Esophagus squamous epithelium (tissue), 5 donors: ENCODE measurements at places on chromosomes 3 and 15.

GRCh38 chr3:181782306-181782954 lies 70.7 kb downstream of the SOX2 start:
- no peak for DNase-seq

- no peak for DNase-seq
Observed at GRCh38 chr3:11305509-11305908, 33.3 kb downstream of the ATG7 start.

GRCh38 chr3:111035316-111035715 lies 36.3 kb upstream of the NECTIN3 start:
- DNase-seq: no peak

- no peak for DNase-seq
Observed at GRCh38 chr3:101796077-101796680, 17.2 kb downstream of the NXPE3 start.

GRCh38 chr3:177692304-177692975 lies 495.2 kb upstream of the TBL1XR1 start:
- no peak for DNase-seq

- no peak for DNase-seq
Observed at GRCh38 chr15:101604124-101604874, 47.9 kb downstream of the TM2D3 start.

- no peak for DNase-seq
Observed at GRCh38 chr3:23712656-23713559, 92.8 kb upstream of the UBE2E1 start.

- DNase-seq: no peak
Observed at GRCh38 chr15:60635507-60636352, 156.8 kb upstream of the ICE2 start.

GRCh38 chr3:178560759-178561158 lies 24.5 kb downstream of the KCNMB2 start:
- no peak for DNase-seq

- DNase-seq: no peak
Observed at GRCh38 chr3:75015280-75015679, 400.8 kb upstream of the CNTN3 start.

DNA sequence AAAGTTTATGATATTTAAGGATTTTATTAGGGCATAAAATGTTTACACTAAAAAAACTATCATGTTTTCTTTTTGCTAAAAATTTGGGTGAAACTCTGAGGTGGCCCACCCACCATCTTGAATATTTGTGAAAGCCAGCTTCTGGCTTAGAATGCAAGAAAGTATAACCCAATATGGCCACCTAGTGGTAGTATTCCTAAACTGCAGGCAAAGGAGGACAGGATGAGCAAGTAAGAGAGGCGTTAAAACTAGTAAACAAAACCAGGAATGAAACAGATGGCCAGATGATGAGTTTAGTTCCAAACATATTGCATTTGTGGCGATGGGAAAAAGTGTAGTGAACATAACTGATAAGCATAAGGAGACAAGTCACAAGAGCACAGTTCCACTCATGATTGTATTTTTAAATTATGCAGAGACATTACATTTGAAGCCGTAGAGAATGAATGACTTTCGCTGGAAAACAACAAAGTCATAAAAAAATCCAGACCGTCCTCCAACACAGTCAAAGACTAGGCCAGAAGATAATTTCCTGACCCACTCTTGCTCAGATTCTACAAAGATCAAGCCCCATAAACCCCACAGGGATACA lies 103.3 kb upstream of the PRTG start:
- no peak for DNase-seq

DNA sequence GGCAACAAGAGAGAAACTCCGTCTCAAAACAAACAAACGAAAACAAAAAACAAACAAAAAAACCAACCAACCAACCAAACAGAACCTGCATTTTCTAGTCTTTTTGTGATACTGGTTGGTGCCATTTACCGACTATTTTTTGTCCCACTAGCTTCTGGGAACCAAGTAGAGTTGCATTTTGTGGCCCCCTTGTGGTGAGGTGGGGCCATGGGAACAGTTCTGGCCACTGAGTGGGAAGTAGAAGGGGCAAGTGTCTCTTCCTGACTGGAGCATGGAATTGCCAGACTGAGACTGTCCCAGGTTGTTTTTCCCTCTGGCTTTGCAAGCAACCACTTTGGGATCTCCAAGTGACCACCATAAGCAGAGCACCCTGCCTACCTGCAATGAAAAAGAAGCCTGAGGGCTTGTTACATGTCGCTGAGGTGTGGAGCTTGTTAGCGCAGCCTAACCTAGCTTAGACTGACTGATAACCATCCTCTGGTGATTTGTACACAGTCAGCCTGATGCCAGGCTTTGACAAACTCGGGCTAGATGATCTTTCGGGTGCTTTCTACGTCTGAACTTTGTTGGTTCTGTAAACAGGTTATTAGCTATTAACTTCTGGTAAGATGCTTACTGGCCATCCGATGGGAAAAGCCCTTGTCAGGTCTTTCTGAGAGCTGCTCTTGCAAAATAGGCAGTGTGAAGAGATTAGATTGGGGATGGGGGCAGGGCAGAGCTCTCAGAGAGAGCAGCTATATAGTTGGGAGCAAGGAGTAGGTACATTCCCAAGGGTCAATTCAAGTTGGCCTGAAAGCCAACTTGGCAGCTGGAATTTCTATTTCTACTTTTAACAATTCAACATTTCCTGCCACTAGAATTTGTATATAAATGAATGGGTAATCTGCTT lies 172.2 kb downstream of the SSR3 start:
- no peak for DNase-seq

- no peak for DNase-seq
Observed at GRCh38 chr3:177929310-177929709, 606.9 kb upstream of the KCNMB2 start.

DNA sequence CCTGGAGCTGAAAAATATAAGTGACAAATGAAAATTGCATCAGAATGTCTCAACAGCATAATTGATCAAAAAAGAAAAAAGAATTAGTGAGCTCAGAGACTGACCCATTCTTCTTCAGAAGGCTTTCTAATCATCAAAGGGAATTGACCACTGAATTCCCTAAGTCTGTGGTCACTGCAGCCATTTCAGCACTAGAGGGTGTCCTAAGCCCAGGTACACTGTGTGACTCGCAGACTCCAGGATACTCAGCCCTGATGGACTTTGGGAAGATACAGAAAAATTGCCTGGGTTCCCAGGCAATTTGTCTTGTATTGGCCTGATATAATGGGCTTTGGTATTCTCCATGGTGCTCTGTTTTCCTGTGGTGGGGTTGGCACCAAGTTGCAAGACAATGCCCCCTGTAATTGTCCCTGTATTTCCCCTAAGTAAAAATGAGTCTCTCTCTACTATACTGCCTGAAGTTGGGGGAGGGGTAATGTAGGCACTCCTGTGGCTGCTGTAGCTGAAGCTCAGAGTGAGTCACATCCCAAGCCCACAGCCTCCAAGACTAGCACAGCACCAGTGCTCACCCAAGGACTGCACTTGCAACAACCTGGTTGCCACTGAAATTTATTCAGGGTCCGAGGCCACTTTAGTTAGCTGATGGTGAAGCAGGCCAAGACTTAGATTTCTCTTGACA lies 256.0 kb upstream of the STAC start:
- no peak for DNase-seq

GRCh38 chr3:57080171-57080570 lies 19.7 kb downstream of the SPATA12 start:
- no peak for DNase-seq

GRCh38 chr15:28082891-28083684 lies 16.0 kb downstream of the OCA2 start:
- DNase-seq: no peak

DNA sequence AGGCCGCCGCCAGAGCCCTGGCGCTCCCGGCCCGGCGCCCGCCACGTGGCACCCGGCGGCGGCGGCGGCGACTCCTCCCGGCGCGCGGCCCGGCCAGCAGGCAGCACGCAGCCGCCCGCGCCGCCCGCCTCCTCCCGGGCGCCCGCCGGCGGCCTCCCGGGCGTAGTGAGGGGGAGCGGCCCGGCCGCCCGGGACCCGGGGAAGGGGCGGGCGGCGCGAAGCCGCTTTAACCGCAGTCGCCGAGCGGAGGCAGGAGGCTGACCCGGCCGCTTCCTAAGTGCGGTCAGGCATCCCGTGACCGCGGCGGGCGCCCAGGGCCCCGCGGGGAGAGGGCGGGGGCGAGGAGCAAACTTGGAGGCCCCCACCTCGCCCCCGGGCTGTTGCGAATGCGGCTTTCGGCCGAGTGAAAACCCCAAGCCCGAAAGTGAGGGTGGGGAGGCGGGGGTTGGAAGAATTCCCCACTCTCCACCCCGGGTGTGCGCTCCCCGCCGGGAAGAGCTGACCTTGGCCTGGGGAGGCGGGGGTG lies 1.7 kb upstream of the HES1 start:
- DNase-seq: no peak

GRCh38 chr3:167120828-167121227 lies 259.3 kb downstream of the ZBBX start:
- DNase-seq: no peak

DNA sequence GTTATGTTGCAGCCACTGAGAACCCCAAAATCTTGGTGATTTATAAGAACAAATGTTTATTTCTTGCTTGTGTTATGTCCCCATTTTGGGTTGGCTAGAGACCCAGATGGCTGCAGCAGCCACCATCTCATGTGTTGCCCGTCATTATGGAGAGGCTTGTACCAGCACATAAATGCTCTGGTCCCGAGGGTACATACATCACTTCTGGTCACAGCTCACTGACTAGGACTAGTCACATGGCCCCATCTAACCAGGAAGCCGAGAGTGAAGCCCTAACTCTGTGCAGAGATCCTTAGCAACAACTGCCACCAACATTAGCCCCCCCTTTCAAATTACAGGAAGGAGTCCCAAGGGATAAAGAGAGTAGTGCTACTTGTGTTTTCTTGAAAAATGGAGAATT lies 25.5 kb upstream of the HACD2 start:
- DNase-seq: no peak

DNA sequence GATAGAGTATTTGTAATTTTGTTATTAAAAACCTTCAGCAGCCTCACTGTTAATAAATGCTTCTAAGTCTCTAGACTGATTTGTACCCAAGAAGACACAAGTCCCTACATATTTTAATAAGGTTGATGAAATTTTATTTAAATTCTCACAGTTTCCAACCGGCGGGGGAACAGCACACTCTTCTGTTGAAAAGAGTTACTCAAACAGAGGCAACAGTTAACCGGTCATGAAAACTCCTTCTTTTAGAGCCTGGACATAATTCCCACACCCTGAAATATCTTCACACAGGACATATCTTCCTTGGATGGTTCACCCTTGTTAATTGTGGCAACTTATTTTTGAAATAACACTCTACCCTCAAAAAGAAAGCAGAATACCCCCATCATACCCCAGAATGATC lies 278.8 kb downstream of the FOXP1 start:
- DNase-seq: no peak

DNA sequence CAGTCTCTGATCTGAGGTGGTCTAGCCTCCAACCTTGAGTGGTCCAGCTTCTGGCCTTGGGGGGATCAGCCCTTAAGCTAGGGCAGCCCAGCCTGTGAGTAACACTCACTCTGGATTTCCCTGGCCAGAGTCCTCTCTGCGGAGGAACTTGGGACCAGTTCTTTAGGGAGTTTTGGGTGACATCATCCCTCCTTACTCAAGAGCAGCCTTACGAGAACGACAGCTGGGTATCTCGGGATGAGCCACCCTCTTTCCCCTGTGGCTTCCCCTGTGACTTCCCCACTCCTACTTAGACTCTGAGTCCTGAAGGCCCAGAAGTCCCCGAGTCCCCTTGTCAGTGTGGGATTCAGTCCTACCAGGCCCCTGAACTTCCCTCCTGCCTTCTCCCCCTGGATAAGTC lies 10.2 kb upstream of the PLXND1 start:
- DNase-seq: no peak

- DNase-seq: no peak
Observed at GRCh38 chr3:67292356-67293121, 294.4 kb downstream of the KBTBD8 start.

DNA sequence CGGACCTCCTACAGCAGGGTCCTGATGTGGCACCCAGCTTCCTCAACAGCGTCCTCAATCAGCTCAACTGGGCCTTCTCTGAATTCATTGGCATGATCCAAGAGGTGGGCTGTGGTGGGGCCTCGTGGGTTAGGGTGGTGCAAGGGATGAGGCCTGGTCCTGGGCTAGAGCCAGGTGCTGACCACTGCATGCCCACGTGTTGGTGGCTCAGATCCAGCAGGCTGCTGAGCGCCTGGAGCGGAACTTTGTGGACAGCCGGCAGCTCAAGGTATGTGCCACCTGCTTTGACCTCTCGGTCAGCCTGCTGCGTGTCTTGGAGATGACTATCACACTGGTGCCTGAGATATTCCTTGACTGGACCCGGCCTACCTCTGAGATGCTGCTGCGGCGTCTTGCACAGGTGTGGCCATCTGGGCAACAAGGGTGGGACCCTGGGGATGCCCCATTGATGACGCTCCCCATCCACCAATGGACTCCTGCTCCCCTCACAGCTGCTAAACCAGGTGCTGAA lies 3.8 kb downstream of the AMIGO3 start:
- no peak for DNase-seq

GRCh38 chr15:68552773-68553172 lies 26.0 kb upstream of the CORO2B start:
- no peak for DNase-seq

GRCh38 chr3:97793420-97794019 lies 28.3 kb upstream of the CRYBG3 start:
- no peak for DNase-seq

DNA sequence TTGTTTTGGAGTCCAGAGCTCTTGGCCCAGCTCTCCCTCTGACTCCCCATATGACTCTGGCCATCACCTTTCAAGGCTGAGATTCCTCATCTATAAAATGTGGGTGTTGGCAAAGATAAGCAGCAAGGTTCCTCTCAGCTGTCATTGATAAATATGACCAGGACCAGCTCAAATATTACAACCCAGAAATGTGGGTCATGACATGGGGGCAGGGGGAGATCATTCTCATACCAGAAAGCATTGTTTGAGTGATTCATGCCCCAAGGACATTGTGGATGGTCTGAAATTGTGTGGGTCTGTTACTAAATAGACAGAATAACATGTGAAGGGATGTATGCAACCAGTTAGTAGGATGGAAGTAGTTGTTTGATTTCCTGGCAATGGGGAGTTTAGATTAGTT lies 13.9 kb downstream of the UPK1B start:
- no peak for DNase-seq

DNA sequence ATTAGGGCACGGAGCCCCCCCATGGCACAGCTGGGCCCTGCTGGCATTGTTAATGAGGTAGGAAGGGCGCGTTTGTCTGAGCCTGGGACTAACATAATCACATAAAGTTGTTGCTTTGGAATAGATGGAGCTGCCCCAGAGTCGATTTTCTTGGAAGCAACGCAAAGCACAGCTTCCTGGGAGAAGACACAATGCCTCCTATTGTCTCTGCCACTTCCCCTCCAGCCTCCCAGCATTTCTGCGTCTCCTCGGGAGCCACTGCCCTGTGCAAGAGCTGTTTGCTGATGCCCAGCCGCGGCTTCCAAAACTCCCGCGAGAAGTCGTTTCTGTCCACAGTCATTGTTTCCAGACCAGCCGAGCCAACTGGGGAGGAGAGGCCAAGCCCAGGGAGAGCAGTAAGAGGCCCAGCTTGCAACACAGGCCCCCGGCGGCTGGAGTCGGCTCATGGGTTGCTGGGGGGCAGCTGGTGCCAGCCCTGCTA lies 18.1 kb upstream of the ALDH1A3 start:
- DNase-seq: no peak
